ENCODE measurements at places on chromosomes 4 and X.

DNA sequence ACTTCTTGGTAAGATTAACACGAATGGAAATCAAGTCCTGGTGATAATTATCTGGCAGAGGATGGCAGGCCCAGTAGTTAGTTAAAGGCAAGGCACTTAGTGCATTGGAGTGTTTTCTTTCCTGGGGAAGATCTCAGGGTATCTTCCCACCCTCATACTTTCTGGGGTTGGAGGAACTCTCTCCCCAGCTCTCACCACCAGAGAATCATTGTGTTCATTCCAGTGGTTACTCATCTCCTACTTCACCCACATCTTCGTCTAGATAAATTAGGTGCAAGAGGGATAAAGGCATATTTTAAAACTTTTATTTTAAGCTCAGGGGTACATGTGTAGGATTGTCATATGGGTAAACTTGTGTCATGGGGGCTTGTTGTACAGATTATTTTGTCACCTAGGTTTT lies 67.5 kb upstream of the SH3RF1 start:
- no peak for DNase-seq

DNA sequence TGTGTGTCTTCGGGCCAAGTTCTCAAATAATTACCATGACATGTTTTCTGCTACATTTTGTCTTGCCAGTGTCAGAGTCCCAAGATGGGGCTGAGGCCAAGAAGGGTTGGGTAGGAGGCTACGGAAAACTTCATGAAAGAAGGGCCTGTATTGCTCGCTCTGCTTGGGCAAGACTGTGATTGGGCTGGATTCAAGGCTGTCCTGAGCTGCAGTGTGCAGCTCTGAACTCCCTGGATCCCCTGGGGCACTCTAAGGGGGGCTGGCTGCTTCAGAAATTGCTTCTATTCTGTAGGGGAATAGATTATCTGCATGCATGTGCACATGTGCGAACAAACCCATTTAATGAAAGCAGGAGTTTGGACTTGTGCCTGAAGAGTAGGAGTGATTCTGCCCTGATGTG lies 13.6 kb downstream of the TSPAN6 start:
- DNase-seq = no peak

DNA sequence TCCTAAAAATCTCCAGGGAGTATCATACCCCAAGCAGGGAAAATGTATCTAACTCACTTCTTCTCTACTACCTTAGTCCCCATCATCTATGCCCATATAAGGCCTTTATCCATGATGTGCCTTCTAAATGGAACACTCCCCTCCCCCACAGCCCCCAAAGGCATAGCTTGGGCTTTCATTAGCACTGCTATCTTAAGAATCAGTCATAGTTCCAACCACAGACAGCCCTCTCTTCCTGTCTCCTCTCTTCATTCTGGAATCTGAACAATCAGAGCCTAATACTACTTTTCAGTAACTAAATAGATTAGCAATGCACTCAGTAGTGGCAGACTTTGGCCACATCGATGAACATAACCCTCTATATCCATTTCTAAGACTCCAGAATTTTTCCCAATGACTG lies 313.2 kb upstream of the DKK2 start:
- DNase-seq = no peak

DNA sequence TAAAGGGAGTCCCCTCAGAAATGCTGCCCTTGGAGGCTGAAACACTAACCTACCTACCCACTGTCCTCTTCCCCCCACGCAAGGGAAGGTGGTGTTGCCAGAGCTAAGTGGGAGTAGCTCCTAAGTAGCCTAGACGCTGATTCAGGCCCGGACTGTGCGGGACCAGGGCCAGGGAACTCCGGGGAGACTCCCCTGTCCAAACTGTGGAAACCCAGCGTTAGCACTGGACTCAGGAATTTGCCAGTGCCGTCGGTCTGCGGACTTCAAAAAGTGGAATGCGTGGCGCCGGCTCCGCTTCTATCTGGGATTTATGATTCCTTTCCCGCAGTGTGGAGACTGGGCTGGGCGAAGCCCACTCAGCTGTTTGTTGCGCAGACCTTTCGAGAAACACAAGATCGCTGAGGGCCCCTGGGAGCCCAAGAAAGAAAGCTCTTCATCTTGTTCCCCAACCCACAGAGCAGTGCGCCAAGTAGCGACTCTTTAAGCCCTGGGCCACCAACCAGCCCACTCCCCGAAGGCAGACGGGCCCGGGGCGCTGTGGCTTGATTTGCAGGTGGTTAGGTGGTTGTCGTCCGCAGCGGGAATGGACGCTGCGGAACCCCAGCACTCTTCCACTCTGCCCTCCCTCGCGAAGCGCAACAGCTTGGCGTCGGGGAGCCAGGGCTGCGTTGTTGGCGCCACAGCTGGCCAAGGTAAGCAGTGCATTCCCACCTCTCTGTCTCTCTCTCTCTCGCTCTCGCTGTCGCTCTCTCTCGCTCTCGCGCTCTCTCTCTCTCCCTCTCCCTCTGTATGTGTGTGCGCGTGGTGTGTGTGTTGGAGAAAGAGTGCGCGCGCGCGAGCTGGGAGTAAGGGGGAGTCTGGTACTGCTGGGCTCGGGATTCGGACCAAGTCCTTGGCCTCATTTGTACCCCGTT lies 2.0 kb downstream of the TMEM255A start:
- DNase-seq = peak; percentile 23

DNA sequence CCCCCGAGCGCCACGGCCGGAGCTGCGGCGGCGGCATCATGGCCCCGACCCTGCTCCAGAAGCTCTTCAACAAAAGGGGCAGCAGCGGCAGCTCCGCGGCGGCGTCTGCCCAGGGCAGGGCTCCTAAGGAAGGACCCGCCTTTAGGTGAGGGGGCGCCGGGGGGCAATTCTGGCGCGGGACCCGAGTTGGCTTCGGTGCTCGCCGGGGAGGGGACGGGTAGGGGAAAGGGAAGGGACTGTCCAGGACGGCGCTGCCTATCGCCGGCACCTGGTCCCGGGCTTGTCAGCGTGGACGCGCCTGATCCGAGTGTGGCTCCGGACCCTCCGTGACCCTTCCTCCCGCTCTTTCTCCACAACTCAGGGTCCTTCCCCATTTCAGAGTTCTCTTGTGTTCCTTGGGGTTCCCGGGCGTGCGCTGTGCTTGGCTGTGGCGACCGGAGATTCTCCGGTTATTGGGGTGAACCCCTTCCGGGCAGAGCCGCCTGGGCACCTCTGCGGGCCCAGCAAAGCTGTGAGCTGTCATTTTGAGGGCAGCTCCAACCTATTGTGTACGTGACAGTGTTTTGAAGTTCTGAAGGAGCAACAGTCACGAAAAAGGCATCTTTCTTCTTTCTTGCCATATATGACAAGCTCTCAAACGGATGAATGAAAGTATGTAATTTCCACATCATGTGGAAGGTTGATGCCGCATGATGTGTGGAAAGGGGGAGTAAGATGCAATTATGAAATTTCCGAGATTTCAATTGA lies 522 bp downstream of the FNIP2 start:
- peak; percentile 17 for DNase-seq

DNA sequence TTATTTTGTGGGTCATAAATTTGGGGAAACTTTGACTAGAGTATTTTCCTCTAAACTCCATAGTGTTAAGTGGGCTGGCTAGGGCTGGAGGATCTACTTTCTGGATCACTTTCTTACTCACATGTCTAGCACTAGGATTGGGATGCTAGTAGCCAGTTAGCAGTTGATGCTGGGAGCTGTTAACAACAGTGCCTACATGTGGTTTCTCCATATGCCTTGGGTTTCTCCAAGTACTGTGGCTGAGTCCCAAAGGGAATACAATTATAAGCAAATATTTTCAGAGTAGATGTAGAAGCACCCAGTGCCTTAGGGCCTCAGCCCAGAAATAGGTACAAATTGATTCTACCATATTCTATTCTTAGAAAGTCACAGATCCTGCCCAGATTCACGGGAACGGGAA lies 1614.9 kb downstream of the ARAP2 start:
- no peak for DNase-seq

GRCh38 chr4:56821381-56822243 lies at the start of gene SPINK2:
Gene SPINK2, minus strand, starts transcription at chr4:56821701. Its CDS starts 39 bp downstream, at chr4:56821662.
- peak; percentile 39 for DNase-seq

GRCh38 chr4:165151734-165152133 lies 39.1 kb upstream of the TMEM192 start:
- no peak for DNase-seq

DNA sequence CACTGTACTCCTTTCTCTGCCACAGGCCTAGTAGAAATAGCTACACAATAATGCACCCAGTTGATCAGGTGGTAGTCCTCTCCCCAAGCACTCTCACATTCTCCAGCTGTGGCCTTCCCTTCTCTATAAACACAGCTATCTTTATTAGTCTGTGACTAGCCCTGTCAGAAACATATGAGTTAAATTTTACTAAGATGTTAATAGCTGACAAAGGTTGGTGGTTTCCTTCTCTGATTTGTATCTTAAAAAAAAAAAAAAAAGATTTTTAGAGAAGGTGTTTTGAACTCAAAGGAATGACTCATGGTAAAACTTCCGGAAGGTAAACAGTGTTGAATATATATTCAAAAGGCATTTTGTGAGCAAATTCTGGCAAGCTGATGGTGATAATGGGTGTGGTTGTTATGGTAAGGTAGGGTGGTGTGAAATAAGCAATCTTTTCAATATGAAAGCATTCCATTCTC lies 327.4 kb downstream of the PPP3CA start:
- no peak for DNase-seq

GRCh38 chrX:96379951-96380350 lies 304.7 kb upstream of the DIAPH2 start:
- DNase-seq = no peak

- DNase-seq = no peak
These were observed 33.6 kb upstream of the PDGFC start for GRCh38 chr4:157005193-157005592.

GRCh38 chrX:18119856-18120255 lies 100.8 kb downstream of the BEND2 start:
- no peak for DNase-seq

DNA sequence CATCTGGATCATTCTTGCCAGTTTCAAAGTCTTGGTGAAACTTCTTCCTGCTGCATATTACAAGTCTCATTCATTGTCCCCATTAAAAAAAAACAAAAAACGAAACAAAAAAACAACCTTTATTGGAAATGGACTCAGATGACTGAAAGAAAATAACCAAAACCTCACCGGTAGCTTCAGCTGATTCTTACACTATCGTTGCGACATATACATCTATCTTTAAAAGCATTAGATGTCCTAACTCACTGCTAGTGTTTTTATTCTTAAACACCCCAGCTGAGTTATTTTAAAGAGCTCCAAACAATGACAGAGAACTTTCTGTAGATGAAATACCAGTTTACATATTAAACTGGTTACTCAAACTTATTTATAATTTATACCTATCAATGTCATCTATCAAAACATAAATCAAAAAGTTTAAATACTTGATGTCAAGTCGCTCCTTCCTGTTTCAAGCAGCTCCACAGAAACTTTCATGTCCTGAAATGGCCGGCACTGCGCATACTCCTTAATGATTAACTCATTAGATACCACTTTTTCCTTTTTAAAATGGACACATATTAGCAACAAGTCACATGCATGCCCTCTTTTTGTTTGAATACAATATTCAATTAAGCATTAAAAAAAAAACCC lies 87.2 kb downstream of the HPRT1 start:
- DNase-seq = no peak

DNA sequence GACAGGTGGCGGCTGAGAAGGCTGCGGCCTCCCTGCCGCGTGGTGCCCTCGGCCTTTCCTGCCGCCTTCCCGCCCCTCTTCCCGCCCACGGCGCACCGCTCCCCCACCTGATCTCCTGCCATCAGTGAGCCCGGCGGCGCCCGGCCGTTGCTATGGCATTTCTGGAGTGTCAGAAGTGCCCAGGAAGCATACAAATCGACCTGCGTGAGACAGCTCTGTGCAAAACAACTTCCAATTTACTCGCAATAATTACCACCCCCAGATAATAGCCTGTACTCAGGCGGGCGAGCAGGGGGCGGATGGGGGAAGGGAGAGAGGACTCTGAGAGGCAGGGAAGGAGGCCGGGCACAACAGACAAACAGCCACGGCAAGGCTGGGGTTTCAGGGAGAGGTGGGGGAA lies 16.6 kb upstream of the ERCC6L start:
- DNase-seq = no peak

DNA sequence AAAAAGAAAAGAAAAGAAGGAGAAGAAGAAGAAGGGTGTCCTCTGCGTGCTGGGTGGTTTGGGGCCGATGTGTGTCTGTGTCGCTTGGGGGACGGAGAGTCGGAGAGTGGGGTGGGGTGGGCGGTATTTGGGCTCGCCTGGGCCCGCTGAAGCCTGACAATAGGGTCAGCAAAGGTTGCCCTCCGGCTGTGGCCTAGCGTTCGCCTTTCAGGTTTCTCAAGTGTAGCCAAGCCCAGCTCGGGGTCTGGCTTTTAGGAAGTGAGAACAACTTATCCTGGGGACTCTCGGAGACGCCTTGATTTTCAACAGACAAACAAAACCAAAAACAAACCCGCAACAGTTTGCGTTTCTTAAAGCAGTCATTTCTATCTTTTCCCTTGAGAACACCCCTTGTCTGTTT lies 4.1 kb upstream of the SOX3 start:
- DNase-seq = no peak

DNA sequence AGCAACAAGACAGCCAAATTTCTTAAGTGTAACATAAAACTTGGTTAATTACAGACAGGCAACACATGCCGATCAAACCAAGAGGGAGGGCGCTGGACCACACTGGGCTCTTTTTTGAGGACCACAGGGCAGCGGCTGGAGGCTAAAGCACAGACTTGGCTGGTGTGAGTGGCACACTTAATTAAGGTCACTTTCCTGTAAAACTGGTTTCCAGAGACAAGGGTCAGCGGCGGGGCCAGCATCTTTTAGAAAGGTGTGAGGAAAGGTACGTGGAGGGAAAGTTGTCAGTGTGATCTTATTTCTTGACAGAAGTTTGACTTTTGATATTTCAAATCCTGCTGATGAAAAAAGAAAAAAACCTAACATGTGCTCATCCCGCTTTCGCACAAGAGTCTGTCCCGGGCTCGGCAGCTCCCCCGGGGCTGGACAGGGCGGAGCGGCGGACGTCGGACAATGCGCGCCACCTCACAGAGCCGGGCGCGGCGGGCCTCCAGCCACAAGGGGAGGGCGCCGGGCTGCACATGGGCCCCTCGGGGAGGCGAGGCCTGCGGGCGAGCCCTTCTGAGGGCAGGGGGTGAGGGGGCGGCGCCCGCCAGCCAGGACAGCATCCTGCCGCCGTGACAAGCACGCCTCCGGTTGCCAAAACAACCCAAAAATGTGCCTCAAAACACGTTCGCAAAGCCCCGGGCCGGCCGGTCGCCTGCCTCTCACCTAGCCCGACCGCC lies 660 bp upstream of the HSPA4L start:
- DNase-seq = no peak

DNA sequence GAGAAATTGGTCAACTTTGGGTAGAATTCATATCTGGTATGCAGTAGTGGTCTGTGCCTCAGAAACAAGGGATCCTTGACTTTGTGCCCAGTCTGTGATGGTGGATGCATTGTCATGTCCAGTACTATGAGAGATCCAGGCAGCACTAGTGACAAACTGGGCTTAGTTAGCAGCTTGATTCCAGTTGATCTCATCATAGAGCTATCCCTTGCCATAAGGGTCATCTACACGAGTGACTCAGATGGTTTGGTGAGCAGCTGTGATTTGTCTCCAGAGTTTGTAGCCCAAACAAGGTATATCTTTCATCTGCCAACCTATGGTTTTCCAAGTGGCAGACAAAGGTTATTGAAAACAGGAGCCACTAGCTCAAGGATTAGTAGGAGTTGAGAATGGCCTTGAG lies 298.8 kb downstream of the GBA3 start:
- no peak for DNase-seq
